Breast epithelium (tissue), 4 donors: ENCODE measurements at places on chromosomes 6 and 20. TPM values are rescaled to one million over a fixed set of nuclear protein-coding genes. Genes with fewer than 3 reads are reported as not detected.
A peak's percentile ranks its signal among the peaks of the same experiment; 100 is the strongest.

Gene PLTP
- total RNA-seq: 100.0 TPM

Gene PPIL4
- 34.7 TPM for total RNA-seq

Gene PSMB9
- total RNA-seq: 25.9 TPM

Gene PPIL6
- total RNA-seq: 2.9 TPM

Gene OXT
- not detected for total RNA-seq

Gene NOX3
- total RNA-seq: not detected

- H3K4me1 ChIP-seq: no peaks in the 10 kb centered on the region
- H3K4me3 ChIP-seq: peak overlapping the region; percentile 83
- peak overlapping the region; percentile 91 for H3K27ac ChIP-seq
- H3K27me3 ChIP-seq: no peaks in the 10 kb centered on the region
- no peak for DNase-seq
Observed at GRCh38 chr6:112086744-112087135, 542 bp downstream of the TUBE1 start.

DNA sequence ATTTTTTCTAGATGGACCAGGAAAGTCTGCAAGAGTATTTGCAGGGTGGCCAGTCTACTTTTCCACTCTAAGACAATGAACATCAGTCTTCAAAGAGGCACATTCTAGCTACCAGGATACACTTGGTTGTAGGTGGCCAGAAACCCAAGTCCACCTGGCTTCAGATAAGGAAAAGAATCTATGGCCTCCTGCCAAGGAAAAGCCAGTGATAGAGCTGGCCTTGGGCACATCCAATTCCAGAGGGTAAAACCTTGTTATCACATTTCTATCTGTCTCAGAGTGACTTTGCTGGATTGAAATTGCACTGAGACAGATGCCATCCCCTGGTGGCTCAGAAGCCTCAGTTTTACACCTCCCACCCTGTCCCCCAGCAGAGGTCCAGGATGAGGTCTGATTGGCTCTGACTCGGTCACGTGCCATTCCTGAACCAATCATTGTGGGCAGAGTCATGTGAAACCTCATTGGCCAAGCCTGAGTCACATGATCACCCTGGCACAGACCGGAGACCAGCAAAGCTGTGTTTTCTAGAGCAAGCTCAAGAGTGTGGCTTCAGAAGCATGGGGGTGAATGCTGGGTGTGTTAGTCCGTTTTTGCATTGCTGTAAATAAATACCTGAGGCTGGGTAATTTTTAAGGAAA lies 497.4 kb upstream of the SULF2 start:
- H3K27me3 ChIP-seq: no peaks in the 10 kb centered on the region
- H3K4me3 ChIP-seq: no peak overlapping the region
- H3K27ac ChIP-seq: no peak overlapping the region
- no peak for DNase-seq
- no peaks in the 10 kb centered on the region for H3K36me3 ChIP-seq

- H3K27me3 ChIP-seq: no peaks in the 10 kb centered on the region
- H3K4me1 ChIP-seq: no peaks in the 10 kb centered on the region
- no peak overlapping the region for H3K4me3 ChIP-seq
- no peaks in the 10 kb centered on the region for H3K36me3 ChIP-seq
- H3K27ac ChIP-seq: no peak overlapping the region
Observed at GRCh38 chr20:37007898-37008649, 56.6 kb upstream of the SAMHD1 start.

GRCh38 chr20:55740076-55740475 lies 265.2 kb downstream of the CBLN4 start:
- H3K36me3 ChIP-seq: no peaks in the 10 kb centered on the region
- H3K27ac ChIP-seq: no peak overlapping the region
- no peaks in the 10 kb centered on the region for H3K27me3 ChIP-seq
- H3K4me1 ChIP-seq: no peaks in the 10 kb centered on the region
- no peak for DNase-seq

GRCh38 chr20:64244870-64245603 lies 10.5 kb upstream of the PCMTD2 start:
- no peak overlapping the region for H3K27ac ChIP-seq
- peaks cover 12% of the 10 kb centered on the region for H3K27me3 ChIP-seq
- no peaks in the 10 kb centered on the region for H3K4me1 ChIP-seq
- no peaks in the 10 kb centered on the region for H3K36me3 ChIP-seq

- no peak overlapping the region for H3K4me3 ChIP-seq
- DNase-seq: no peak
- H3K4me1 ChIP-seq: no peaks in the 10 kb centered on the region
- H3K36me3 ChIP-seq: no peaks in the 10 kb centered on the region
- no peaks in the 10 kb centered on the region for H3K27me3 ChIP-seq
- no peak overlapping the region for H3K27ac ChIP-seq
Observed at GRCh38 chr20:48866936-48867335, 39.1 kb upstream of the PREX1 start.

DNA sequence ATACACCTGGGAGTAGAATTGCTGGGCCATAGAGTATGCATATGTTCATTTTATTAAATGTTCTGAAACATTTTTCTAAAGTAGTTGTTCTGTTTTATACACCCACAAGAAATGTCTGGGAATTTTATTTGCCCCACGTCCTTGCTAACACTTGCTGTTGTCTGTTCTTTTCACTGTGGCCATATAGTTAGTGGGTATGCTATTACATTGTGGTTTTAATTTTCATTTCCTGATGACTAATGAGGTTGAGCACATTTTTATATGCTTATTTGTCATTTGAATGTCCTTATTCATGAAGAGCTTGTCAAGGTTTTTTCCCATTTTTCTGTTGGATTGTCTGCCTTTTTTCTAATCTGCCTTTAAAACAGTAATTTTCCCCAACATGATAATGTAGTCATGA lies 41.5 kb upstream of the TGM3 start:
- no peaks in the 10 kb centered on the region for H3K36me3 ChIP-seq
- H3K4me1 ChIP-seq: no peaks in the 10 kb centered on the region
- no peak for DNase-seq
- H3K27me3 ChIP-seq: no peaks in the 10 kb centered on the region

- H3K36me3 ChIP-seq: no peaks in the 10 kb centered on the region
- no peak overlapping the region for H3K4me3 ChIP-seq
- H3K4me1 ChIP-seq: no peaks in the 10 kb centered on the region
- no peaks in the 10 kb centered on the region for H3K27me3 ChIP-seq
Observed at GRCh38 chr6:39342692-39343395, 20.3 kb upstream of the KCNK16 start.

GRCh38 chr6:14278006-14278405 lies 160.4 kb downstream of the CD83 start:
- DNase-seq: no peak
- no peak overlapping the region for H3K27ac ChIP-seq
- H3K4me1 ChIP-seq: no peaks in the 10 kb centered on the region
- no peak overlapping the region for H3K4me3 ChIP-seq
- no peaks in the 10 kb centered on the region for H3K27me3 ChIP-seq

DNA sequence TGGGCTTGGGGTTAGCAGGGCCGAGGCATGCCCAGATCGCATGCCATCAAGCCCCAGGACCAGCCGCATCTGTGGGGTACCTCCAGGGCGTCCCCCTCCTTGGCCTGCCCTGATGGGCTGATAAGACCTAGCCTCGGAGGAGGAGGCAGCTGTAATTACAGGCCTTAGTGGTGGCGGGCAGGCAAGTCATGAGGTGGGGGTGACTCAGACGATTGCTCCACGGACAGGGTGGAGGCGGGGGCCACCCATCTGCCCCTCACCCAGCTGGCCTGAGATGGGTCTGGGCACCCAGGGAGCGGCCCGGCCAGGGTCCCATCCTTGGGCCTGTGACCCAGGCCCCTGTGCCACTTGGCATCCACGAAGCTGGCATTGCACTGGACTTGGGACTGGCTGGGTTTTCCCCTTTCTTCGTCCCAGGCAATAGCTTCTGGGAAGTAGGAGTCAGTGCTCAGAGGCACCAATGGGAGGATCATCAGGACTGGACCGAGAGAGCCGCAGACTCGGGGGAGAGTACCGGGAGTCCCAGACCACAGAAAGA lies 57.5 kb downstream of the CEBPB start:
- H3K27me3 ChIP-seq: no peaks in the 10 kb centered on the region
- DNase-seq: no peak
- no peak overlapping the region for H3K4me3 ChIP-seq
- no peaks in the 10 kb centered on the region for H3K36me3 ChIP-seq
- H3K27ac ChIP-seq: peak overlapping the region; percentile 92
- peaks cover 34% of the 10 kb centered on the region for H3K4me1 ChIP-seq

GRCh38 chr6:105596284-105596755 lies 193.4 kb upstream of the PREP start:
- no peaks in the 10 kb centered on the region for H3K27me3 ChIP-seq
- H3K27ac ChIP-seq: no peak overlapping the region
- no peak overlapping the region for H3K4me3 ChIP-seq

- H3K27ac ChIP-seq: no peak overlapping the region
- no peaks in the 10 kb centered on the region for H3K4me1 ChIP-seq
- peaks cover 5% of the 10 kb centered on the region for H3K27me3 ChIP-seq
- H3K4me3 ChIP-seq: no peak overlapping the region
- no peaks in the 10 kb centered on the region for H3K36me3 ChIP-seq
- DNase-seq: no peak
Observed at GRCh38 chr20:20827992-20828597, 115.7 kb upstream of the RALGAPA2 start.

- no peak overlapping the region for H3K27ac ChIP-seq
- DNase-seq: no peak
- no peaks in the 10 kb centered on the region for H3K4me1 ChIP-seq
- H3K27me3 ChIP-seq: no peaks in the 10 kb centered on the region
- H3K4me3 ChIP-seq: no peak overlapping the region
- no peaks in the 10 kb centered on the region for H3K36me3 ChIP-seq
Observed at GRCh38 chr6:124797224-124797623, 165.0 kb upstream of the RNF217 start.

- no peaks in the 10 kb centered on the region for H3K36me3 ChIP-seq
- no peaks in the 10 kb centered on the region for H3K4me1 ChIP-seq
- no peak overlapping the region for H3K27ac ChIP-seq
Observed at GRCh38 chr6:108960601-108961000, 112.4 kb downstream of the ARMC2 start.

- no peaks in the 10 kb centered on the region for H3K27me3 ChIP-seq
- H3K36me3 ChIP-seq: no peaks in the 10 kb centered on the region
- no peak for DNase-seq
- peak overlapping the region; percentile 96 for H3K27ac ChIP-seq
- H3K4me3 ChIP-seq: peak overlapping the region; percentile 71
- H3K4me1 ChIP-seq: no peaks in the 10 kb centered on the region
Observed at GRCh38 chr6:28865401-28866204, 58.2 kb downstream of the TRIM27 start.
